ENCODE measurements at places on chromosomes 7 and 10. TPM values are rescaled to one million over a fixed set of nuclear protein-coding genes. Genes with fewer than 3 reads are reported as not detected.

GRCh38 chr10:121609426-121610380 lies 11.5 kb upstream of the FGFR2 start:
- no peak for DNase-seq

DNA sequence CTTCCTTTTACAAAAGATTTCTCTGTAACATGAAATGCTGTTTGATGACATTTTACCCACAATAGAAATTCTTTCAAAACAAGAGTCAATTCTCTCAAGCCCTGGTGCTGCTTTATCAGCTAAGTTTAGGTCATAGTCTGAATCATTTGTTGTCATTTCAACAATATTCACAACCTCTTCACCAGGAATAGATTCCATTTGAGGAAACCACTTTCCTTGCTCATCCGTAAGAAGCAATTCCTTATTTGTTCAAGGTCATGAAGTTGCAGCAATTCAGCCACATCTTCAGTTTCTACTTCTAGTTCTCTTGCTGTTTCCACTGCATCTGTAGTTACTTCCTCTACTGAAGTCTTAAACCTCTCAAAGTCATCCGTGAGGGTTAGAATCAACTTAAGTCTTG lies 315.3 kb downstream of the TYW1 start:
- no peak for DNase-seq

DNA sequence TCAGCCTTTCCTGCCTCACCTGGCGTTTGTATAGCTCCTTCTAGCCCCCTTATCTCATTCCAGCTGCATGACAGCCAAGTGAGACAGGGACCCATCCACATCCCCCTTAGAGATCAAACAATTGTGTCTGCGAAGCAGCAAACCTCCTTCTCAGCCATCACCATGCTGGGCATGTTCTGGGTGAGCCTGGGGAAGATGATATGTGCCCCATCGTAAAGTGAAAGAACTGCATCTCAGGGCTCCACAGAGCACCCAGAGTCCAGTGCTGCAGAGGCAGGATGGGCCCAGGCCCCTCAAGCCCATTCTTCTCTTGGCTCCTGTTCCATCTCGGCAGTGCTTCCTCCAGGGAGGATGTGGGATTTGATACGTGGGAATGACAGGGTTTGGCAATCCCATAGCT lies 43.2 kb downstream of the FIGNL1 start:
- DNase-seq = no peak

SPDYE16 gene
- total RNA-seq = not detected

GRCh38 chr10:3737864-3738263 lies 47.1 kb downstream of the KLF6 start:
- no peak for DNase-seq

- DNase-seq = no peak
Observed at GRCh38 chr10:71631007-71631861, 88.3 kb downstream of the C10orf105 start.
